ENCODE measurements at places on chromosomes 5 and 9.

GRCh38 chr5:14101922-14102321 is 41.2 kb upstream of the TRIO start:
- no peak for DNase-seq

GRCh38 chr5:8788246-8788645 is 757.6 kb downstream of the SEMA5A start:
- no peak for DNase-seq

- no peak for DNase-seq
Observed at GRCh38 chr9:130118841-130119518, 53.2 kb upstream of the NCS1 start.

GRCh38 chr5:14208071-14209021 is 65.2 kb downstream of the TRIO start:
- DNase-seq: no peak

DNA sequence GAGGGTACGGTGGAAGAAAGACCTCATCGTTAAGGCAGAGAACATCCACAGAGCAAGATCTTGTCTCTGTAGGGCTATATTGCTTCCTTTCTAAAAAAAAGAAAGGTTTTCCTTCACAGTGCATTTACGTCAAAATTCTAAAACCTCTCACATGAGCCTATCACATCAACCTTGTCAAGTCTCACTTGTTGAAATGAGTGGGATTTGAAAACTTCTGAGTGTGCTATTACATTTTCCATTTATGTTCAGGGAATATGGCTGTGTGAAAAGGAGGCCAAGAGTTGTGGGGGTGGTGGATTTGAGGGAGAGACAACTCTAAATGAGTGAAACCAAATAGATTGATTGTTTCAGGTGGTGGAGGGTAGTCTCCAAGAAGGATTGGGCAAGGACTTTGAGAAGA is 147.1 kb upstream of the MPDZ start:
- no peak for DNase-seq

DNA sequence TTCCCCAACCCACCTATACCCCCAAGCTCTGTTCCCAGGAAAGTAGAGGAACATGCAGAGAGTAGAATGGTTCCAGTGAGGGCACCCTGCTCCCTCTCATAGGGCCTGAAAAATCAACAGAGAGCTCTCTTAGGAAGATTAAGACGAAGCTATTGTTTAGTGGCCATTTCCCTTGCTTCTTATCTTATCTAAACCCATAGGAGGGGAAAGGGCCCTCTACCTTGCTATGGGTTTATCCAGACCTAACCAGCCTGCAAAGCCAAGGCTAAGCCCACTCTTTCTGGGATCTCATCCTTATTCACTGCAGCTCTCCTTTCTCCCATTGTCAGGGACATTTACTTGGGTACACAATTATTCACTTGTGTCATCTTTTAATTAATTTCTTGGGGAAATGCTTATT is 39.3 kb upstream of the HK3 start:
- no peak for DNase-seq

GRCh38 chr9:120210274-120210673 is 369.7 kb downstream of the CDK5RAP2 start:
- DNase-seq: no peak

DNA sequence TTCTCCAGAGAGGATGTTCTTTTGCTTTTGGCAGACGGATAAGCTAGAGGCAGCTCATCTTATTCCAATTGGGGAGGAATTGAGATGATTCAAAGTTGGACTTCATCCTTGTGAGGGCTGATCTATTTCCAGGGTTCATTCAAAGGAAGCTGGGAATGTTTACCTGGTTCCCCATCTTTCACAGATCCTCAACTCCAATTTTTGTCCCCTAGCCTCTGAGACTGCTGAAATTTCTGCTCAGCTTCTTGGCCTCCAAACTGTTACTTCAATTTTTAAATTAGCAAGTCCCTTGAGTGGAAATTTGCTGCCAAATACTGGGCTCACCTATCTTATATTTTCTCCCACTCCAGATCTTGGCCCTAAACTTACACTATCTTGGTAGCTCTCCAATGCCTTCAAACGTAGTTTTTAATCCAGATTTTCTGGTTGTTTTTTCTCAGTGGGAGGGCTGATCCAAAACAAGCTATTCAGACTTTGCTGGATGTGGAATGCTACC is 93.9 kb upstream of the NEK6 start:
- no peak for DNase-seq

GRCh38 chr5:150613991-150614660 is 26.3 kb upstream of the SYNPO start:
- no peak for DNase-seq

DNA sequence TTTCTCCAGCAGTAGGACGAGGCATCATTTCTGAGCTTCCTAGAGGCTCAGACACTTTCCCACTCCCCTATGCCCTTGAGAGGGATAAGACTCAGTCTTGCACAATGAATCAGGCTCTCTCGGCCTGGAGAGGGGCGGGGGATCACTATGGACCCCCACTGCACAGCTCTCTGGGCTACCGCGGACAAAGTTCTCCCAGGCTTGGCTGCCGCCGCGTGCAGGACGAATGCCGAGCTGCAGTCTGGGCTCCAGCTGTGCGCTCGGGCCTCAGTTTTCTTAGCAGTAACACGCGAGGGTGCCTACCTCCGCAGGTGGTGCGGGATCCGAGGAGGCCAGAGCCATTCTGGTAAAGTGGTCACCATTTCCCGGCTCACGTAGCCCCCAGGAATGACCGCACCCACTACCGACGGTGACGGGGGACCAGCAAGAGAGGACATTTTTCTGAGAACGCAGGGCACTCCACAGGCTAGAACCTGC is 3.4 kb upstream of the MYORG start:
- DNase-seq: no peak

- no peak for DNase-seq
Observed at GRCh38 chr5:72956324-72957140, 691 bp downstream of the FCHO2 start.

GRCh38 chr5:78738693-78739300 is 90.2 kb upstream of the LHFPL2 start:
- no peak for DNase-seq

- no peak for DNase-seq
Observed at GRCh38 chr9:28503573-28503972, 930.3 kb upstream of the C9orf72 start.

DNA sequence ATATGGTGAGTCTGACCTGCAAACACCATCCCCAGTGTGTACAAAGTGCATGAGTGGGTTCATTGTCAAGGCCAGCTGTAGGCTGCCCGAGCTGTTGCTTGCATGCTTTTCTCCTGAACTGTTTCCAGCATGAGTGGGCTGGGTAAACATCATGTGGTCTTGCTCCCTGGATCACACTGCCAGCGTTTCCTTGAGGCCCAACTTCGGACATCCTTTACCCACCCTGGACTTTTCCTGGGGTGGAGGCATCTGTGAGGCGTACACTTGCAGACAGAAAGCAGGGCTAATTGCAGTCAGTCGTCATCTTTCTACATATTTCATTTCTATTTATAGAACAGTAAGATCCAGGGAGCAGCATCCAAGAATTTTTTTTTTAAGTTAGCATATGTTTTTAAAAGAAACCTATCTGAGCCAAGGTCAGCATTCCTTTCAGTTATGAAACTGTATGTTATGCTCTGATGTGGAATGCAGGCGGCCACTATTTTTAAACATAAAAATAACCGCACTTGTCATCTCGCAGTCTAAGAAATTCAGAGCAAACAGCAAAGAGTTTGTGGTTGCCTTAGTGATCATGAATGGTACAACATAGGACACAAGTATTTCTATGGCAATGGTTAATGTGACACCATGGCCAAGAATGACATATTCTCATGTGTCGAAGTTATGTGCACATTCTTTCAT is 106.5 kb upstream of the DMRT1 start:
- no peak for DNase-seq

DNA sequence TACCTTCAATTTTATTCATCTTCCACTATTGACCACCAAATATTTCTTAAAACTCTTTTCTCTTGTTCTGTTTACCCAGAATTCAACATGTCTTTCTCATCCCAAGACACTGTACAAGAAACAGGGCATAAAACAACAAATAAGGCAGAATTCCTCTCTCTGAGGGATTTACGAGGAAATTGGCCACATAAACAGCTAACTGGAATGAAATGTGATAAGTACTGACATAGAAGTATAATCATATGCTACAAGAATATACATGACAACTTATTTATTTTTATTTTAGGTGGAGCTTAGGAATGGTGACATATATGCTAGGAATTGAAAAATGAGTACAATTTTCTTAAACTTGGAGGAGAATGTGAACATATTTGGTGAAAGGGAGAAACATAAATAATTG is 48.8 kb upstream of the FBN2 start:
- DNase-seq: no peak

GRCh38 chr5:176620333-176620981 is 9.9 kb downstream of the SNCB start:
- no peak for DNase-seq

DNA sequence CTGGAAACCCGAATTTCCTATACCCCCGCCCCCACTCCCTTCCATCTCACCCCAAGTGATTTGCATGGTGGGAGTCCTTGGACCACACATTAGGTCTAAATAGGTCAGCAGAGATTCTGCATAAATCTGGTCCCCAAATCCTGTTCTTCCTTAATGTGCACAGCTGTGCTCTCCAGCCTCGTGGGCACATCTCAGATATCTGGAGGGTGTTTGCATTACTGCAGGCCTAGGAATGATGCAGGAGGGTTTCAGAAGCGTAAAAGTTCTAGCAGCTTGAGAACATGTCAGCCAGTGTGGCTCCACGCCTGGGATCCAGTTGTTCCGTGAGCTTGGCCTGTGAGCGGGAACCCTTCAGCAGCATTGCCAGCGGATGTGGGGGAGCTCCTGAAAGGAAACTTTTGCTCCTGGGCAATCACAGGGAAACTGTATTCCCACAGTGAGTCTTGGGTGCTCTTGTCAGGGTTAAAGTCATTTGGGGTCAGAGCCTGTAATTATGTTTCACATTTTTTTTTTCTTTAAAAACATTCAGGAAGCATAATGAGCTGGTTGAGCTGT is 12.9 kb downstream of the ARHGAP26 start:
- DNase-seq: no peak

DNA sequence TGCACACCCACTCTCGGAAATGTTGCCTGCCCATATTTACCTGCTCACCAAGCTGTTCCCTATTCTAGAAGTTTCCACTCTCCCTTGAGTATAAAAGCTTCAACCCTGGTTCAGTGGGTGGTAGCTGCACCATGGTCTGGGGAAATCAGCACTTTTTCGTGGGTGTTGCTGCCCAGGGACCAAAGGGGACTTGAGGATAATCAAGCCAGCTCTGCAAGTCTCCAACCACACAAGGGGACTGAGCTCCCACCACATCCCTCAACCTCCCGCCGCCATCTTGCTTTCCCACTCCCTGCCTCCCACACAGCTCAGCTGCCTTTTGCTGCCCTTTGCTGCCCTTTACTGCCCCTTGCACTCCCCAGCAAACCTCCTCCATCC is 210.0 kb downstream of the AUH start:
- DNase-seq: no peak

- DNase-seq: no peak
Observed at GRCh38 chr5:62328772-62329491, 22.9 kb downstream of the KIF2A start.

DNA sequence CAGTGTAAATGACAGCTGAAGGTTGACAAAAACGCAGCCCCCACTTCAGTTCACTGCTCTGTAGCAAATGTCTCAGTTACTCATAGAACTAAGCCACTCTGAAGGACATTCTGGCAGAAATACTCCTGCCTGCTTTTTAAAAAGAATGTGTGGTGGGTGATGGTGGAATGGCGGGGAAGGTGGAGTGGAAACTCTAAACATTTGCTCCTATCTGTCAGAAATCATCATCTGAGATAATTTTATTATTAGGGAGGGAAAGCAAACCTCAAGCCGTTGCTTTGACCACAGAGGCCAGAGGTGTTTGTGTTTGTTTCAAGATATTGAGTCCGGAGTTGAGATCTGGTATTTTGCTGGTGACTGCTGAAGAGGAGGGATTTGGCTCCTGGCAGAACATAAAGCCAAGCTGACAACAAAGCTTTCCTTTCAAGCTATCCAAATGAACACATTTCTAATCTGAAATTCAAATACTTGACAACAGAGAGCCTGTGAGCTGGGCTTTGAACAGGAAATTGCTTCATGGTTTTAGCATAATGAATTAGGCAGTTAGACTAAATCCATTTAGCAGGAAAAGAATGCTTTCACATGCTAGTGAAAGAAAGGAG is 362.7 kb downstream of the CSNK1G3 start:
- DNase-seq: no peak

All from effector CD4-positive, alpha-beta T cell (primary cell).